ENCODE measurements at places on chromosomes 7 and 10.

DNA sequence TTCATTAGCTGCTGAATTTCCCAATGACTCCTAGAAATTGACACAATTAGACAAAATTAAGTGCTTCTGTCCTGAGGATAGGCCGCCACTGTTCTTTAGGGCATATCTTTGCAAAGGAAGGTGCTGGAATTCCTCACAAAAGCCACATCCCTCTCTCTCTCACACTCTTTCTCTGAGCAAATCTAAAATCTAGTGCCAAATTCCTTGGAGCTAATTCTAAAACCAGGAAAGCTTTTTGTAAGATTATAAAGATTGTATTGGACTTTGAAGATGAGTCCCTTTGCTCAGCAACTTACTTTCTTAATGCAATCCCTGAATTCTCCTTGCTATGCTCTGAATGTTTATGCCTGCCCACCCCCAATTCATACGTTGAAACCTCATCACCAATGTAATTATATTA is 288.9 kb downstream of the KCNMA1 start:
- no peak for DNase-seq

DNA sequence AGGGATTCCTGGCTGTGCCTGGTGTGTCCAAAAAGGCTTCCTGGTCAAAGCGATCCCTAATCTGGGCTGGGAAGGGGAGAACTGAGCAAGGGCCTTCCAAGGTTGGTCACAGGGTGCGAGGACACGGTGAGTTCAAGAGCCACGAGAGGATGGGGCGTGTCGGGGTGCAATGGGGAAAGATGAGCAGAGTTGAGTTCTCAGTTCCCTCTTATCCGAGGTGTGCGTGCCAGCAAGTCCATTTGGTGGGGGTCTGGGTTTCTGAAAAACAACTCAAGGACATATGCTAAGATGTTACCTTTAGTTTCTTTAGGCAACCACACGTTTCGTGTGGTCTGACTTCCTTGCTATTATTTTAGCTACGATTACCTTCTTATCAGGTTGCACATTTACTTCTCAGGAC is 1.3 kb downstream of the ZNF775 start:
- DNase-seq = no peak

DNA sequence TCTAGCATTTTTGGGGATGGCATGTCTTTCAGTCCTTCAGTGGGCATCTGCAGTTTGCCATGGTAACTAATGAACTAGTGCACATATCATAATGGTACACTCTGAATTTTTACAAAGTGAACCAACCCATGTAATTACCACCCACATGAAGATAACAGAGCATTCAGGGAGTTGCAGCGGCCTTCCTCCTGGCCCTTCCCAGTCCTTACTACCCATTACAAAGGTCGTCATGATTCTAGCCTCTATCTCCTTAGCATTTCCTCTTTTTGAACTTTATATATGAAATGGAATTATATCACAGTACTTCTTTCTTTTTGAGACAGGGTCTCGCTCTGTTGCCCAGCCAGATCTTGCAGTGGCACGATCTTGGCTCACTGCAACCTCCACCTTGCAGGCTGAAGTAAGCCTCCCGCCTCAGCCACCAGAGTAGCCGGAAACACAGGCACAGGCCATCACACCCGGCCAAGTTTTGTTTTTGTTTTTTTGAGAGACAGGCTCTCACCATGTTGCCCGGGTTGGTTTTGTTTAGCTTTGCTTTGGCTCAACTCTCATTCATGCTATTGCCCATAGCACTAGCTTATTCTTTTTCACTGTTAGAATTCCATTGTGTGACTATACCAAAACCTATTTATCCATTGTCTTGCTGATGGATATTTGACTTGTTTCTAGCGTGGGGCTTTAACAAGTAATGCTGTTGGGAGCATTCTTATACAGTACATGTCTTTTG is 79.2 kb downstream of the APBB1IP start:
- DNase-seq = no peak

DNA sequence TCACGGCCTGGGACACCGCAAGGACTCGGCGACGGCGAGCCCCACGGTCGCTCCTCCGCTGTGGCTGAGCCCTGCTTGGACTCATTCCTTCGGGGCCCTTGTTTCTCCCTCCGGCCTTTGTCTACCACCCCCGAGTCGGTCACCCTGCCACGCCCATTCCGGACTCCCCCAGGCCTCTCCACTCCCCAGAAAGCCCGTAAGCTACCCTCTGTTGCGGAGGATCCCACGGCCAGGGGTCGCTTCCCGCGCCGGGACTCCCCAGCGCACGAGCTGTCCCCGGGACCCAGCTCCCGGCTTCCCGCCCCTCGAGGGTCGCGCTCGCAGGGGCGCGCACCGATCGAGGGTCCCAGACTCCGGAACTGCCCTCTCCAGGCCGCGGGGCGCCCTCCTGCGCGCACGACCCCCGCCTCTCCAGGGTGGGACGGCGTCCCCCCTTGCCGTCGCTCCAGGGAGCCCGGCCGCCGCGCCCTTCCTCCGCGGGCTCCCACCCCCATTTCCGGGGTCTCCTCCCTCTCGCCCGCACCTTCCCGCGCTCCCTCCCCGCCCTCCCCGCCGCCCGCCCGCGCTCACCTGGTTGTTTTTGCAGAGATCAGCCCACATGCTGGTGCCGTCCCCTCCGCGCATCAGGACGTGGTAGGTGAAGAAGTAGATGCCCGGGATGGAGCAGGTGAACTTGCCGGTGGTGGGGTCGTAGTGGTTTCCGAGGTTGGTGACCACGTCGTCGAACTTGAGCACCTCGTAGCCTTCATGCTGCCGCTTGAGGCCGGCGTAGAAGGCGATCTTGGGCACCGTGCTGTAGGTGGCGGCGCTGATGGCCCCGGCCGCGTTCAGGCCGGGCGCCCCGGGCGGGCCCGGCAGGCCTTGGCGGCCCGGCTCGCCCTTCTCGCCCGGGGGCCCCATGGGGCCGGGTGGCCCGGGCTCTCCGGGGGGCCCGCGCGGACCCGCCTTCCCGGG is 1.5 kb downstream of the C1QL3 start:
- no peak for DNase-seq

GRCh38 chr7:132112657-132113056 is 463.6 kb downstream of the PLXNA4 start:
- DNase-seq = no peak

DNA sequence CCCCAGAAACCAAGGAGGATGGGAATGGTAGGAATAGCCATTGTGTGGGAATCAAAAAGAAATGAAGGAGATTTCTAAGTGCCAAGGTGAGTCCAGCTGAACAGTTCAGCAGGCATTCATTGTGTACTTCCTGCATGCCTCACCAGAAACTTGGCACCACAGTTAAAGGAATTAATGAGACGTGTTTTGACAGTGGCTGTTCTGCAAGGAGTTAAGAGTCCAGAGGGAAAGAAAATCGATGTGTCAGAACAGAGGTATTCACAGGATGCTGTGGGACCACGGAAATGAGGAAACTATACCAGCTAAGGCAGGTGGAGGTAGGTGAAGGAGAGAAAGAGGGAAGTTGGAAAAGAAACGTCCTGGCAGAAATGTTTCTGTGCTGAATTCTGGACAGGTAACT is 78.1 kb downstream of the PRKCQ start:
- DNase-seq = no peak

GRCh38 chr10:127875916-127876315 is 16.8 kb downstream of the CLRN3 start:
- DNase-seq = no peak

DNA sequence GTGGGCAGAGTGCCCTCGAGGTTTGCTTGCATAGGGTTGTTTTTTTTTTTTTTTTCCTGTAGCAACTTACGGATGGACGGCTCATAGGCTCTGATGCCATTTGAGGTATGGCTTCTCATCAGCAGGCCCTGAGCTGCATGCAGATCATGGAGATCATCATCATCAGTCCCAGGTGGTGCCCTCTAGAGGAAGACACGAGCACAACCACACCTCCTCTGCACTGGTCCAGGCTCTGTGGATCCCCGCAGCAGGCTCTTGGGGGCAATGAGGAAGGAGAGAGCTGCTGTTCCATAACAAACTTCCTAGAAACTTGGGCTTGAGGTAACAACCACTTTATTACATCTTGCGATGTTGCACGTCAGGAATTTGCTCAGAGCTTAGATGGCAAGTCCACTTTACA is 132.7 kb upstream of the CXCL12 start:
- DNase-seq = no peak

DNA sequence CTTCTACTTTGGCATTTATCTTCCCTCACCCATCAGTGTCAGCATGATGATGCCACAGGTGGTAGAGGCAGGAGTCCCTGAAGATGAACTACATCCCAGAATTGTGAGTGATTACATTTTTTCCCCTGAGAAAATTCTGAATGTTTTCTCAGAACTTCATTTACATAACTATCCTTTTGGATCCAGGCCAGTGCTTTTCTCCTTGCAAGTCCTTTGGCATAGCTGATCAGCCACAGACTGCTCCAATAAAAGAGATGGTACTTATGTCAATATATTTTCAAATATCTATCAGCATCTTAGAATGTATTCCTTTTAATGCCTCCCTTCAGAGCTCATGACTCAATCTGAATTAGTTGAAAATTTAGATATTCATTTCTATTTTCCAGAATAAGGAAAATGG is 135.5 kb downstream of the IQUB start:
- DNase-seq = no peak

DNA sequence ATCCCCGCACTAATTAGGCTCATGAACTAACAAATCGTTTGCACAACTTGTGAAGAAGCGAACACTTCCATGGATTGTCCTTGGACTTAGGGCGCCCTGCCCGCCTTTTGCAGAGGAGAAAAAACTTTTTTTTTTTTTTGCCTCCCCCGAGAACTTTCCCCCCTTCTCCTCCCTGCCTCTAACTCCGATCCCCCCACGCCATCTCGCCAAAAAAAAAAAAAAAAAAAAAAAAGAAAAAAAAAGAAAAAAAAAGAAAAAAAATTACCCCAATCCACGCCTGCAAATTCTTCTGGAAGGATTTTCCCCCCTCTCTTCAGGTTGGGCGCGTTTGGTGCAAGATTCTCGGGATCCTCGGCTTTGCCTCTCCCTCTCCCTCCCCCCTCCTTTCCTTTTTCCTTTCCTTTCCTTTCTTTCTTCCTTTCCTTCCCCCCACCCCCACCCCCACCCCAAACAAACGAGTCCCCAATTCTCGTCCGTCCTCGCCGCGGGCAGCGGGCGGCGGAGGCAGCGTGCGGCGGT is at the start of gene EMX2:
Gene EMX2 (plus strand): TSS at position 41 of the 519 bp plus-strand sequence. CDS start 522 bp downstream, outside the sequence.
- DNase-seq = no peak
